Stimulated activated CD8-positive, alpha-beta memory T cell treated with anti-CD3 and anti-CD28 coated beads, Interleukin-4, amount 100 ng/mL, for 24 hours (primary cell): ENCODE measurements at places on chromosomes 3 and 15.

DNA sequence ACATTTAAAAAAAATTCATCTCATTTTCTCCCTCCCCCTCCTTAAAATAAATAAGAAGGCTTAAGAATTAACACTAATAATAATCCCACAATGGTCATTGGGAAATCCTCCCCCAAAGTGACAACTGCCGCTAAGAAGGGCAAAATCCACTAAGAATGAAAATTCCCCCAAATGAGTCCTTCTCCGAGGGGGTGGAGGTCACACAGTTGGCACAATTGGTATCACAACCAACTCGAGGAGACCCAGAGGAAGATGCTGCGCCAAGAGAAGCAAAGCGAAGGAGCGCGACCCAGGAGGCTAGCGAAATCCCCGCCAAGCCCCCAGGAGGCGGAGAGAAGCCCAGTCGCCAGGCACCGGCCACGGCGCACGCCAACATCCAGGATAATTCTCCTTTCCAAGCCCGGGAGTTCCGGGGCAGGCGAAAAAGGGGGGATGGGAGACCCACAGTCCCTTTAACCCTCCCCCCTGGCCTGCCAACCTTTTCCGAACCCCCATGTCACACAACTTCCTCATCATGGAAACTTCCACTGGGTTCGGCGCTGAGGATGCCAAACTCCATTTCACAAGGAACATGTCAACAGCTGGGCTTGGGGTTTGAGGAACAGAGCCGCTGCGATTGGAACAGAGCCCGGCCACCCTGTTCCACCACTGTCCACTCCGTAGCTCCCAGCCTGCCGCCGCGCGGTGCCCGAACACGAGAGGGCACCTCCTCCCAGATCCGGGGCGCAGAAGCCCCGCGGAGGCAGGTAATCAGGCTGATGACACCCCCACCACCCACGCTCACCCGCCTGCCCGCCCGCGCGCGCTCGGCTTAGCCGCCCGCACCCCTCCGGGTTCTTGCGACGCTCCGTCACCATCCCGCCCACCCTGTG is 668 bp downstream of the THRB start:
- DNase-seq = no peak

GRCh38 chr15:63531586-63531985 is 27.2 kb downstream of the USP3 start:
- no peak for DNase-seq

- no peak for DNase-seq
Measured at GRCh38 chr15:70016511-70016994, 81.2 kb downstream of the TLE3 start.

- DNase-seq = no peak
Measured at GRCh38 chr15:78837543-78837942, 26.3 kb upstream of the ADAMTS7 start.

DNA sequence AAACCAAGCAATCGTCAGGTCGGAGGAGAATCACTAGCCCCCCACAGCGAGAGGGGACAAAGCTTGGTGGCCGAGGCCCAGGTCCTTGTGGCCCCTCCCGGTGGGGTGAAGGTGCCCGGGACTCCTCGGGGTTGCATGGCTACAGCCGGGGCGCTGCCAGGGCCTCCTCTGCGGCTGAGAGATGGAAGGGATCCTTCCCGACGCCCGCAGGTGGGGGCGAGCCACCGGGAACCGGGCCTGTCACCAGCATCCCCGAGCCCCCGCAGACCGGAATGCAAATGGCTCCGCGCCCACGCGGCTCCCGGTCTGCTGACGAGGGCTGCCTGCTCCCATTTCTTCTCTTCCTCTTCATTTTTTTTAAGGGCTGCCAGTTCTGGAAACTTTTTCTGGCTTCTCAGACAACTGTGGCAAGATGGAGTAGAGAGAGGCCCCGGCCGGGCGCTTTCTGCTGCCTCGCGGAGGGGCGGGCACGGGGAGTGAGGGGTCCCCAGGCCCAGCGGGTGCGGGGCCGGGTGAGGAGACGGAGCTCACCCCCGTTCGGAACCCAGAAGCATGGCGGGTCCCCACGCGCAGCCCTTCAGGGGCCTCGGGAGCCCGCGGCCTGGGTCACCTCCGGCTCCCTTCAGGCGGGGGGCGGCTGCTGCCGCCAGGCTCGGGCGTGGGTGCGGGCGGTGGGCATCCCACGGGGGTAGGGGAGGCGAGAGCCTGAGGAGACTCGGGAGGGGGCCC is 27.5 kb downstream of the MELTF start:
- no peak for DNase-seq

DNA sequence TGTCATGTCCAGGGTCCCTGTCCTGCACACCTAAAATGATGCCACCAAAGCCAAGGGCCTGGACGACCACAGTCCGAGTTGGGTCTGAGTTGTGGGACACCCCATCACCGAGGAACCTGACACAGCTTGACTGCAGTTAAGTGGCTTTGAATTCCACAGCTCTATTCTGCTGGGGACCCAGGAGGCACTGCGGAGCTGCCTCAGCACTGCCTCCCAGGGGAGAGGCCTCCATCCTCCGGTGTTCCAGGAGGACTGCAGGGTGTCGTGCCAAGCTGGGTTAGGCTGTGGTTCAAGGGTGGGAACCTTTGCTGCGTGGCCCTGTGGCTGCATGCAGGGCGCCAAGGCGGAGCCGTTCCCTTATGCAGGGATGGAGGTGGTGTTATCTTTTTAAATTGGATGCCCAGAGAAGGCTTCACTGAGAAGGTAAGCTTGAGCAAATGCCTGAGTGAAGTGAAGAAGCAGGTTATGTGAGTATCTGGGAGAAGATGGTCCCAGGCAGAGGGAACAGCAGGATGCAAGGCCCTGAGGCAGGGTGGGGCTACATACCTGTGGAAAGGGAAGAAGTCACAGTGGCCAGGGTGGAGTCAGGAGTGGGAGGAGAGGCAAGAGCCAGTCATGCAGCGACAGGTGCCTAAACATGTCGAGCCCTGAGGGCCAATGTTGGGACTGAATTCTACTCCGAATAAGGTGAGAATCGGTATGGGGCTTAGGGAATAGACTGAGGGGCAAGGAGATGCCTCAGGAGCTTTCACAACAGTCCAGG is 144.8 kb downstream of the TPRA1 start:
- no peak for DNase-seq

- DNase-seq = no peak
Measured at GRCh38 chr15:93027413-93027812, 61.6 kb downstream of the RGMA start.

- DNase-seq = no peak
Measured at GRCh38 chr3:56836276-56837163, 34.8 kb upstream of the ARHGEF3 start.

- DNase-seq = no peak
Measured at GRCh38 chr3:183695569-183696364, 1.8 kb upstream of the YEATS2 start.

DNA sequence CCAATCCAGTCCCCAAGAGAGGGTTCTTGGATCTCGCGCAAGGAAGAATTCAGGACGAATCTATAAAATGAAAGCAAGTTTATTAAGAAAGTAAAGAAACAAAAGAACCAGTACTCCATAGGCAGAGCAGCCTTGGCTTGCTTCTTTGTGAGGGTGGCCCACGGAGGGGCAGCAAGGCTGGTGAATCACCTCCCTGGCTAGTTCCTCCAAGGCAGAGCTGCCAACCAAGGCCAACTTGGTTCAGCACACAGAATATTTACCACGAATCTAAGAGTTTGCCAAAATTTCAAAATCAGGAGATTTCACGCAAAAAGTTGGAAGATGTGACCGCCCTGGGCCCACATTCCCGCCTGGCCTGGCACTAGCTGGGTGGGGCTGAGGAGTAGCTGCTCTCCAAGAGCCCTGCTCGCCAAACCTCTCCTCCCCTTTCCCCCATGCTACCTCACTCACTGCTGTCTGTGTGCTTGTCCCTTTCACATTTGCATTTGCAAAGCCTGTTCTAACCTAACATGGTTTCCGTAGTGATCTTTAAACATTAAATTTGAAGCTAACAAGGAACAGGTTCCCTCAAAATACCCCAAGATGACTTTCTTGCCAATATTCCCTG is 26.2 kb upstream of the DCUN1D1 start:
- no peak for DNase-seq

GRCh38 chr3:17831366-17831765 is 88.9 kb upstream of the TBC1D5 start:
- no peak for DNase-seq

GRCh38 chr3:195735036-195735695 is 14.4 kb downstream of the MUC20 start:
- DNase-seq = no peak

DNA sequence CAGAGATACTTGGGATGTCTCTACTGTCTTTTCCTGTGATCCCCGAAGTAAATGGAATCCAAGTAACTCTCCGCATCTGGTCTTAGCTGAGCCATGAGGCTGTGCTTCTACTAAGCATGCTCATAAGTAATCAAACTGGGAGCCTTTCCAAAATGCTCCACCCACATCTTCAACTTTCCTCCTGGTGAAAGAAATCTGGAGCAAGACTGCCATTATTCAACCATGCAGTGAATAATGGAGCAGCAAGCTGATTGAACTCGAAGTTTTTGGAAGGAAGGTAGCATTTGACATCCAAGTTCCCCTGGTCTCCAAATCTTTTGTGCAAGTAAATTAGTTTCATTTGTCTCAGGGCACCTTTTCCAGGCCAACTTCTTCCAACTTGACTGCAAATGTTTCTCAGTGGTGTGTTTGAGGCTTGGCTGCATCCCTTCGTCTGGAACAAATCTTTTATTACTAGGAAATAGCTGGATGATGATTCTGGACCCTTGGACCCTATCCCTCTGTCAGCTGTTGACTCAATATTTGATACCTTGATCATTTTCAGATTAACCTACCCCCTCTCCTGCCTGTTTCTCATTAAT is 19.4 kb downstream of the GXYLT2 start:
- DNase-seq = no peak

DNA sequence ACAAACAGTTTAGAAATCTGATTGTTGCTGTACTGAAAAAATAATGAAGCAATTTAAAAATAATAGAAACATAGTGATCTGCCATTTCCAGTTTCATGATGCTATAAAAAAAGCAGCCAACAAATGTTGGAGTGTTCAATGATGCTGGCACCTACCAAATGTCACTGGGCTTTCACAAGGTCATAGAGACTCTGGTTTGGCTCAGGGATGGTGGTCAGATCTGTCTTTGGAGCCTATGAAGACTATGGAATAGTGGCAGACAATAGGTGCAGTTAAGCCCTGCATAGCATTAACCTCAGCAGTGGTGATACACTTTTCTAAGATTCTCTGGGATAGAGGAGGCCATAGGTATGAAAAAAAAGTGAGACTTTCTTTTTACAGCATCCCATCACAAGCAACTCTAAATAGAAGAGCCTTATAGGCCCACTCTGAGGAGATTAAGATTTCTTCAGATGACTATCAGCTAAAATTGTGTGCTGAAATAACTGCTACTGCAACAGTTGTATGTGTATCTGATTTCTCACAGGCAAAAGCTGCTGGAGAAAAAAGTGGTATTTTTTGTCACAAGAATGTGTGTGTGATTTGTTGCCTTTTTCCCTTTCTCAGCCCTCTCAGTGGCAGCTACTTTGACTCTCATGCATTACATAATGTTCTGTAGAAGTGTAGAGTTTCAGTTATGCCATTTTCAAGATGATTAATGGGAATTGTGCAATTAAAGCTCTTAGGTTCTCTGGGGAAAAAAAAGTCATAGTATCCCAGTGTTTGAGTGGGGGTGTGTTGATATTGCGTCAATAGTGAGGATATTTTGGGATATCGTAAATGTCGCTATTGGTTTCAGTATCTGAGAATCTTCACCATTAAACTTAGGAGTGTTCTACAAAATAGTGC is 137.4 kb downstream of the MBNL1 start:
- no peak for DNase-seq

DNA sequence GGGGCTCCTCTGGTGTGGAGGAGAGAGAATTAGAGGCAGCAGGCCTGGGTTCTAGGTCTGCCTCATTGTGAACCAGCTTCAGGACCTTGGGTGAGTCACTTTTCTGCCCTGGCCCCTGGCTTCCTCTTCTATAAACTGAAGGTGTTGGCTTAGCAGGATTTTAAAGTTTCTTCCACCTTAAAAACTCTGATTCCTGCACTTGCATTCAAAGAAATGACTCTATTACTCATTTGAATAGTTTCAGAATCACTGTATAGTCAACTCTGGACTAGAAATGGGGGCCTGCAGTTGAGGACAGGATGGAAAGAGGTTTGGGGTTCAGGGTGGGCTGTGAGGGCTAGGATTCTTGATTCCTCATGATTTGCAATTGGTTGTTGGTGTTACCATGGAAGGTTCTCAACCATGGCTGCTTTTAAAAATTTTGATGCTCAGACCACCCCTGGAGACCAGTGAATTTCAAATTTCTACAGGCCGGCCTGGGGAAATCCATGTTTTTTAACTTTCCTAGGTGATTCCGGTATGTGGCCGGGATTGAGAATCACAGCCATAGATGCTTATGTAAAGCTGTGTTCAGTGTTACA is 19.9 kb downstream of the SMAD3 start:
- no peak for DNase-seq

DNA sequence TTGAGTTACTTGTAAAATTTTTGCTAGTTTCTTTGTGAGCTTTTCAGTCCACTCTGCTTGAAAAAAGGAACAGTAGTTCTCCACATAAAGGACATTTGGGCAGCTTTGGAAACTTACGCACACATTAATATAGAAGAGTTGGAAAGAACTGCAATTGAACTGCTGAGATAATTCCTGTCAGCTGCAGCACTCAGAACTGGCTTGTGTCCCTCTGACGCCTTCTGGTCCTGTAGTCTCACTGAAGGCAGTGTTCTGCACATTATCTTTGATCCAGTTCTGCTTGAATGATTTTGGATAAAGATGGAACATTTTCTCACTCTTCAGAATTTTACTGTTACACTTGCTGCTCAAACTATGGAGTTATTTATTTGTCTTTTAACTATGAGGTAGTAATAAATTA is 901.9 kb downstream of the OTOL1 start:
- DNase-seq = no peak

DNA sequence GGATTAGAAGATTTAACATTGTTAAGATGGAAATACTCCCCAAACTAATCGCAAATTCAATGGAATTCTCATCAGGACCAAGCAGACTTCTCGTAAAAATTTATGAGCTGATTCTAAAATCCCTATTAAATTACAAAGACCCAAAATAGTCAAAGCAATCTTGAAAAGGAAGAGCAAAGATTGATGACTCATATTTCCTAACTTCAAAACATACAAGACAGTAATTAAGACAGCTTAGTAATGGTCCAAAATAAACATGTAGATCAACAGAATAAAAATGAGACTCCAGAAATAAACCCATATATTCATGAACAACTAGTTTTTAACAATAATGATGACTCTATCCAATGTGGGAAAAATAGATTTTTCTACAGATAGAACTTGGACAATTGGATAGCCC is 148.7 kb downstream of the SI start:
- no peak for DNase-seq

GRCh38 chr3:153111016-153111415 is 51.0 kb upstream of the RAP2B start:
- no peak for DNase-seq

- no peak for DNase-seq
Measured at GRCh38 chr3:33664195-33664594, 53.9 kb downstream of the CLASP2 start.

- no peak for DNase-seq
Measured at GRCh38 chr3:11910971-11911531, 64.4 kb upstream of the TAMM41 start.
